ENCODE measurements at places on chromosomes 2 and 18.

DNA sequence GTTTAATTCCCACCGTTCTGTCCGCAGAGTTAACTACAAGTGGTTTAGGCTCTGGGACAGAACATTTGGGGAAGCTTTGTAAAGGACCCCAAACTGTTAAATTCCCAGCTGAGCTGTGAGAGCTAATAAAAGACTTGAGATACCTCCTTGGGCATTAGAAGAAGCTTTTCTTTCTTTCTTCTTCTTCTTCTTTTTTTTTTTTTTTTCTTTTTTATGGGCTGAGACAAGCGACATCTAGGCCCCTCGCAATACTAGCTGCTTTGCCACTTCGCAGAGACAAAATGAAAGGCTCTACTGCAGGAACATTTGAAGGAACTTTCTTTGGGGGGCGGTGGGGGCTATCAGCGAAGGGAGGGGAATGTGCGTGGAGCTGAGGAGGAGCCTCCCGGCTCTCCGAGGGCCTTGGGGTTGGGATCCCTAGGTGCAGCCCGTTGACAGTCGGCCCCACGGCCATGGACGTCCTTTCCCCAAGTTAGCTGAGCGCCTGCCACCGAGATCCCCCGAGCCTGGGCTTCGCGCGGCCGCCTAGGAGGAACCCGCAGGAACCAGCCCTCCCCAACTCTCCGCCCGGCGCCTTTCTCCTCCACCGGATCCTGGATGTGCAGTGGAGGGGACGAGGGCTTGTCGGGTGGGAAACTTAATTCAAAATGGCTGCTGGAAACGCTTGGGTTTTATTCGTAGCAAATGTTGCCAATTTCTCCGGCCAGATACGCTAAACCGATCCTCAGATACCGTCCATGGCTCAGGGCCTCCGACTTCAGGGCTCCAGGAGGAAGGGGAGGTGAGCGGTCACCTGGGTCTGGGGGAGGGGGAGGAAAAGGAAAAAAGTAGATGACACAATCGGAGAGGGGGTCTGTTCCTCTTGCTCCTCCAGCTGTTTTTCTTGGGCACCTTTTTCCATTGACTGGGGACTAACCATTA lies 4.2 kb downstream of the MEIS1 start:
- no peak for DNase-seq
- H3K27ac ChIP-seq, result no peak overlapping the region
- H3K27me3 ChIP-seq, result peaks cover 49% of the 10 kb centered on the region
- peaks cover 4% of the 10 kb centered on the region for H3K4me1 ChIP-seq
- H3K4me3 ChIP-seq, result no peak overlapping the region
- no peaks in the 10 kb centered on the region for H3K36me3 ChIP-seq

GRCh38 chr2:2164326-2164917 lies 166.7 kb downstream of the MYT1L start:
- no peaks in the 10 kb centered on the region for H3K36me3 ChIP-seq
- H3K4me3 ChIP-seq, result no peak overlapping the region
- no peaks in the 10 kb centered on the region for H3K4me1 ChIP-seq
- H3K27me3 ChIP-seq, result no peaks in the 10 kb centered on the region

DNA sequence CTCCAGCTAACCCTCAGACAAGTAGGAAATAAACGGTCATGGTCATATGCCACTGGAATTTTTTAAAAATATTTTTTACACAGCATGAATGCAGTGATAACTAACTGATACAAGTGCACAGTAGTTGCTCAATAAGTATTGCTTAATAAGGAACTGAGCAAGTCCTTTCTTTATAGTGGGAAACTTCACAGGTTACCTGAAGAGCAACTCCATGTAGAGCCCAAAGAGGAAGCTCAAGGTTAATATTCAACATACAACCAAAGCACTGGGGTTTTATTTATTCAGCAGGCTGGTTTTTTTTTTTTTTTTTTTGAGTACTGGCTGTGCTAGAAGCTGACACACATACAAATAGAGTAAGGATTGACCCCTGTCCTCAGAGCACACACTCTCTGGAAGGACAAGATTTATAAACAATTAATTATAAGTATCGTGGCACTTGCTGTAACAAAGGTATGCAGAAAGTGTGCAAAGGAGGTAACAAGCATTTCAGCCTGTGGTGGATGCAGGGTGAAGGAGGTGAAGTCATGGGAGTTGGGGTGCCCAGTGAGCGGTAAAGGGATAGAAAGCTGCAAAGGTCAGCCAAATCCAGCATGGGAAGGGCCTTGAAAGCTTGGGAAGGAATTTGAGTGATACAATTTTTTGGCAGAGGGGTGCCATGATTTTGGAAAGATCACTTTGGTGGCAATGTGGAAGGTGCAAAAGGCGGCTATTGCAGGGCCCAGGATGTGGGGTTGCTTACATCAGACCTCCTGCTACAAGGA lies 52.7 kb downstream of the ATOH8 start:
- H3K4me1 ChIP-seq, result peaks cover 8% of the 10 kb centered on the region
- H3K4me3 ChIP-seq, result no peak overlapping the region
- no peaks in the 10 kb centered on the region for H3K36me3 ChIP-seq
- no peaks in the 10 kb centered on the region for H3K27me3 ChIP-seq
- no peak overlapping the region for H3K27ac ChIP-seq

DNA sequence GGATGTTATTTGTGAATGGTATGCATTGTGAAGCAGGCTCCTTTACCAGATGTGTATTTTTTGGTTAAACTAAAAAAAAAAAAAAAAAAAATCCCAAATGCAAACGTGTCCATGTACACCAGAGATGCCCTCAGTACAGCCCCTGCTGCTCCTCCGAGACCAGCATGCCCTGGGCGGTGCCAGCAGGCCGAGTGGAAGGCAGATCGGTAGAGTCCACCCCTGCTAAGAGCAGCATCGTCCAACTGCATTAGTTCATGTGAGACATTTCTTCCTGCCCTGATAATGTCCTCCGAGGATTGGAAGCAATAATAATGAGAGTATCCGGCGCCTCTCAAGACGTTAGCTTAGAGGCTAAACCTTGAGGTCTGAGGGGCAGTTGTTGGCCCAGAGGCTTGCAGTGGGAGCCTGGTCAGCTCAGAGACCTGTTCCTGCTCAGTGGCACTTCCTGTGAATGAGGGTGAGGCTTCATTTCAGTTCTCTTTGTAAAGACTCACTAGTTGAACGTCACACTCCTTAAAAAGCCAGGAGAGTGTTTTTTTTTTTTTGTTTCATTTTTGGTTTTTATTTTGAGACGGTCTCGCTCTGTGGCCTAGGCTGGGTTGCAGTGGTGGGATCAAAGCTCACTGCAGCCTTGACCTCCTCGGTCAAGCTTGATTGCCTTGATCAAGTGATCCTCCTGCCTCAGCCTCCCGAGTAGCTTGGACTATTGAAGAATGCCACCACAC lies 5.6 kb downstream of the SLC66A3 start:
- peaks cover 2% of the 10 kb centered on the region for H3K36me3 ChIP-seq
- no peak overlapping the region for H3K4me3 ChIP-seq
- no peaks in the 10 kb centered on the region for H3K27me3 ChIP-seq
- peak overlapping the region; percentile 33 for H3K27ac ChIP-seq
- DNase-seq, result no peak

GRCh38 chr2:99926986-99927385 lies 215.4 kb downstream of the AFF3 start:
- H3K36me3 ChIP-seq, result no peaks in the 10 kb centered on the region
- no peak overlapping the region for H3K27ac ChIP-seq
- DNase-seq, result no peak
- H3K4me1 ChIP-seq, result no peaks in the 10 kb centered on the region

- no peak overlapping the region for H3K27ac ChIP-seq
- H3K4me3 ChIP-seq, result no peak overlapping the region
- peaks cover 12% of the 10 kb centered on the region for H3K36me3 ChIP-seq
- no peak for DNase-seq
- no peaks in the 10 kb centered on the region for H3K27me3 ChIP-seq
- H3K4me1 ChIP-seq, result no peaks in the 10 kb centered on the region
Observed at GRCh38 chr18:21550510-21550970, 50.0 kb downstream of the ESCO1 start.

DNA sequence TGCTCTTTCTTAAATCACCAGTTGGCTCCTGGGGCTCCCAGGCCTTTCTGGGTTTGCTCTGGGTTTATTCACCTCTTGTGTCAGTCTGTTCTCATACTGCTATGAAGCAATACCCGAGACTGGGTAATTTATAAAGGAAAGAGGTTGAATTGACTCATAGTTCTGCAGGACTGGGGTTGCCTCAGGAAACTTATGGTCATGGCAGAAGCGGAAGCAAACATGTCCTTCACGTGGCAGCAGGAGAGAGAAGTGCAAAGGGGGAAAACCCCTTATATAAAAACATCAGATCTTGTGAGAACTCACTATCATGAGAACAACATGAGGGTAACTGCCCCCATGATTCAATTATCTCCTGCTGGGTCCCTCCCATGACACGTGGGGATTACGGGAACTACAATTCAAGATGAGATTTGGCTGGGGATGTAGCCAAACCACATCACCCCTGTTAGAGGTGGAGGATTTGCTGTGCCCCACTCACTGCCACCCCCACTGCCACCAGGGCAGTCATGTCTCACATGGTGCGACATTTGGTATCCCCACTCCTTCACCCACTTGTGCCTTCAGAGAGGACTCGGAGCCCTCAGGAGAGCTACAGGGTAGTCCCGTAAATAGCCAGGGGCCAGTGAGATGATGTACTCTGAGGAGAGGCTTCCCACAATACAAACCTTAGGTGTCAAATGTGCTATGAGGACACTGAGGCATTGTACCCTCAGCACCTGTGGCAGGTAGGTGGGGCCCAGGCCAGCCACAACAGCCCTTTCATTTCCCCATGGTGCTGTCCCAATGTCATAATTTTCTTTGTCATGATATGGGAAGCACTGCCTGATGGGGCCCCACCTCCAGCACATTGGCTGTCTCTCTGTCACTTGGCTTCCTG lies 35.7 kb downstream of the CDC42EP3 start:
- peaks cover 10% of the 10 kb centered on the region for H3K4me1 ChIP-seq
- H3K27ac ChIP-seq, result peak overlapping the region; percentile 93
- H3K36me3 ChIP-seq, result no peaks in the 10 kb centered on the region
- no peak overlapping the region for H3K4me3 ChIP-seq

DNA sequence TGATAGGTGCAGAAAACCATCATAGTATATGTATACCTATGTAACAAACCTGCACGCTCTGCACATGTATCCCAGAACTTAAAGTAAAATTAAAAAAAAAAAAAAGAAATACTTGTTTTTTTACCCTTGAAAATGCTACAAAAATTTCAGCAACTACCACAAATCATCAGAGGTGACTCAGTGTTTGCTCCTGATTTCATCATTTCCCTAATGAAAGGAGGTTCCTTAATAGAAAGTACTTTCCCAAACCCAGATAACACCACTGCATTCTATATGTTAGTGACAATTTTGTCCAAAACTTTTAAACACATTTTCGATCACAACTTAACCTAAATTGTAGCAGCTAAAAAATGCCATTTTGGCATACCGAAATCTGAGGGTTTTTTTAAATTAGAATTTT lies 163.3 kb downstream of the SLC39A10 start:
- no peaks in the 10 kb centered on the region for H3K36me3 ChIP-seq
- no peak overlapping the region for H3K4me3 ChIP-seq

- no peak for DNase-seq
- no peaks in the 10 kb centered on the region for H3K27me3 ChIP-seq
- no peak overlapping the region for H3K4me3 ChIP-seq
- peaks cover 20% of the 10 kb centered on the region for H3K4me1 ChIP-seq
- H3K27ac ChIP-seq, result no peak overlapping the region
Observed at GRCh38 chr2:26246818-26247217, 2.1 kb downstream of the HADHB start.

DNA sequence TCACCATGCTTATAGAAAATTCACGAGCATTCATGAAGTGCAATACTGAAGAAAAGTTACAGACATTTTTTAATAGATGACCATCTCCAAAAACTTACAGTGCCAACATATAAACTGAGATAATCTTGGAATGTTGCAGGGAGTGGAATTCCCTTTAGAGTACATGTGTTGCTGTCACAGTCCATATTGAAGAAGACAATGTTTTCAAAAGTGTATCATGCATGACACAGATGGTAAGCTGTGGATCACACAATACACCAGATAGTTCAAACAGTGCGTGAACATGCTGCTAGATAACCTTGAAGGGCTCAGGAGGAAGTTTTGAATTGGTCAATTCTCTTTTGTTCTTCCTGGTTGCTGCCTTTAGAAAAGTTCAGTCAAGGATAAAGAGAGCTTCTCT lies 1644.3 kb upstream of the NXPH2 start:
- no peaks in the 10 kb centered on the region for H3K4me1 ChIP-seq
- H3K27ac ChIP-seq, result no peak overlapping the region
- no peaks in the 10 kb centered on the region for H3K36me3 ChIP-seq
- H3K4me3 ChIP-seq, result no peak overlapping the region
- no peak for DNase-seq
- no peaks in the 10 kb centered on the region for H3K27me3 ChIP-seq

- H3K4me3 ChIP-seq, result no peak overlapping the region
- peaks cover 7% of the 10 kb centered on the region for H3K4me1 ChIP-seq
- H3K27me3 ChIP-seq, result no peaks in the 10 kb centered on the region
- no peak overlapping the region for H3K27ac ChIP-seq
- no peak for DNase-seq
Observed at GRCh38 chr2:143237146-143237777, 108.0 kb downstream of the ARHGAP15 start.

GRCh38 chr18:36667811-36668210 lies 161.0 kb downstream of the TPGS2 start:
- H3K4me3 ChIP-seq, result no peak overlapping the region
- H3K36me3 ChIP-seq, result no peaks in the 10 kb centered on the region
- no peak for DNase-seq

- H3K36me3 ChIP-seq, result peaks cover 3% of the 10 kb centered on the region
- DNase-seq, result no peak
- no peaks in the 10 kb centered on the region for H3K4me1 ChIP-seq
- H3K27ac ChIP-seq, result no peak overlapping the region
Observed at GRCh38 chr2:32752952-32753351, 125.1 kb downstream of the TTC27 start.

GRCh38 chr2:23495661-23496114 lies 110.7 kb downstream of the KLHL29 start:
- no peaks in the 10 kb centered on the region for H3K36me3 ChIP-seq
- H3K27ac ChIP-seq, result no peak overlapping the region
- H3K4me3 ChIP-seq, result no peak overlapping the region
- H3K4me1 ChIP-seq, result peaks cover 25% of the 10 kb centered on the region
- no peaks in the 10 kb centered on the region for H3K27me3 ChIP-seq

GRCh38 chr18:76275727-76276313 lies 219.2 kb downstream of the ZNF516 start:
- DNase-seq, result no peak
- H3K4me3 ChIP-seq, result no peak overlapping the region
- H3K27me3 ChIP-seq, result no peaks in the 10 kb centered on the region
- no peaks in the 10 kb centered on the region for H3K4me1 ChIP-seq
- H3K36me3 ChIP-seq, result no peaks in the 10 kb centered on the region

DNA sequence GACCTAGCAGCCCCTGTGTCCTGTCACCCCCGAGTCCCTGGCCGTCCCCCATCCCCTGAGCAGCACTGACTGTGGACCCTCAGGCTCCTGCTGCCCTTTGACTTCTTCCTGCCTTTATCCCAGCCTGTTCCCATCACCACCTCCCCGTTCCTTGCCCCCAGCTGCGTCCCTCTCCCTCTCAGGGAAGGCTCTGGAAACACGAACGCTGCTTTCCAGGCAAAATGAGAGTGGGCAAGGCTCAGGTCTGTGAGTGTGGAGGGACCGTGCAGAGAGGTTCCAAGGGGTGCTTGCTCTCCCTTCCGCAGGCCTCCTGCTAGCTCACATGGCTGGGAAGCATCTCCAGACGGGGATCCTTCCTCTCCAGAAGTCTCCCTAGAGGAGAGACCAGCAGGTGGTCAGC lies 501.8 kb upstream of the SALL3 start:
- no peak overlapping the region for H3K4me3 ChIP-seq
- DNase-seq, result no peak
- H3K36me3 ChIP-seq, result no peaks in the 10 kb centered on the region
- no peaks in the 10 kb centered on the region for H3K4me1 ChIP-seq

GRCh38 chr2:1593371-1594122 lies 150.8 kb downstream of the PXDN start:
- no peaks in the 10 kb centered on the region for H3K36me3 ChIP-seq
- H3K27ac ChIP-seq, result no peak overlapping the region
- DNase-seq, result no peak
- H3K4me1 ChIP-seq, result no peaks in the 10 kb centered on the region
- no peak overlapping the region for H3K4me3 ChIP-seq

Data from T-cell (primary cell).